ENCODE measurements at places on chromosomes 1 and 21.

DNA sequence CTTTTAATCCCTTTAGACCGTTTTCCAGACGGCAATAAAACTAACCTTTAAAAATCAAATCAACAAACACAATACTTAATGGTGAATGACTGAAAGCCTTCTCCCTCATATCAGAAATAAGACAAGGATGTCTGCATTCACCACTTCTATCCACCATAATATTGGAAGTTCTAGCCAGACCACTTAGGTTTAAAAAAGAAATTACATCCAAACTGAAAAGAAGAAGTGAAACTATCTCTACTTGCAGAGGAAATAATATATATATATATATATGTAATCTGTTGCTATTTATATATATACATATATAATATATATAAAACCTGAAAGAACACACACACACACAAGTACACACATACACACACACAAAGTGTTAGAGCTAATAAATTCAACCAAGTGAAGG lies 100.4 kb downstream of the BRINP3 start:
- DNase-seq, result no peak

DNA sequence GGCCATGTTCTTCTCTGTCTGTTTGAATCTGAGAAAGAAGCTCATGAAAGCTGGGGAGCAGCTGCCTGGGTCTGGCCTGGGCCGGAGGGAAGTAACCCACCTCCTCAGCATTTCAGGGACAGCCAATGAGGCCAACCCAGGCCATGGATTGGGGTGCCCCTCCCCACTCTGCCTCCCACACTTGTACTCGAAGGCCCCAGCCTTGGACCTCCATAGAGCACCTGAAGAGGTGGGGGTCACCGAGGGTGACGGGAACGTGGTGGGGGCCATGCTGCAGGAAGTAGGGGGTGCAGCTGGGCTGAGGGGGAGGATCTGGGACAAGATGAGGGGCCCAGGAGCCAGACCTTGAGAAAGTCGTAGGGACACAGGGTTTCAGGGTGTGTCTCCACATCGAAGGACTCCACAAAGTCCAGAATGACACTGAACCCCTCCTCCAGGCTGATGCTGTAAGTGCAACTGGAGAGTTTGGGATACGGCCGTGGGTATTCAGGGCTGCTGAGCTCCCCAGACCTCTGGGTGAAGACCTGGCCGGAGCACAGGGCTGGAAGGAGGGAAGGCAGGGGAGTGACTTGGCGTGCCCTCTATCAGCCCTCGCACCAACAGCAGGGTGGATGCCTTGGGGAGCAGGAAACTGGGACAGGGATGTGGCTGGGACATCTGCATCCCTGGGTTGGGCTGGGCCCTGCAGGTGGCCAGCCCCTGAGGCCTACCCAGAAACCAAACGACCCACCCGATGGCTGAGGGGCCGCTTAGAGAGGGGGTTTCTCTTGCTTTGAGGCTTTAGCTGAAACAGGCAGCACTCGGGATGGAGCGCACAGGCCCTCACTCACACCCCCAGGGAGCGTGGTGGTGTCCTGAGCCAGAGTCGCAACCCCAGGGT lies 3.8 kb downstream of the MASP2 start:
- DNase-seq, result no peak

DNA sequence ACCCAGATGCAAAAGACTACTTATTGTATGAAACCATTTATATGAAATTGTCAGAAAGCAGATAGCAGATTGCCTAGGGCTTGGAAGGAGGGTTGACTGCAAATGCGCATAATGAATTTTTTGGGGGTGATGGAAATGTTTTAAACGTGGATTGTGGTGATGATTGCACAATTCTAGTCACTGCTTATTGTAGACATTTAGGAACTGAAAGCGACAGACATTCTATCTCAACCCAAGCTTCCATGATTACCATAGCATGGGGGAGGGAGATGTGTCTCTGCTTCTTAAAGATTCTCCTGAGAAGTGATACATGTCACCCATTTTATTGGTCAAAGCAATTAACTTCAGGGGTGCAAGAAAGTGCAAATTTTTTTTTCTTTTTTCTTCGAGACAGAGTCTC lies 2.8 kb upstream of the MTF2 start:
- DNase-seq, result no peak

- DNase-seq, result no peak
Observed at GRCh38 chr1:242770366-242770765, 245.9 kb upstream of the PLD5 start.

DNA sequence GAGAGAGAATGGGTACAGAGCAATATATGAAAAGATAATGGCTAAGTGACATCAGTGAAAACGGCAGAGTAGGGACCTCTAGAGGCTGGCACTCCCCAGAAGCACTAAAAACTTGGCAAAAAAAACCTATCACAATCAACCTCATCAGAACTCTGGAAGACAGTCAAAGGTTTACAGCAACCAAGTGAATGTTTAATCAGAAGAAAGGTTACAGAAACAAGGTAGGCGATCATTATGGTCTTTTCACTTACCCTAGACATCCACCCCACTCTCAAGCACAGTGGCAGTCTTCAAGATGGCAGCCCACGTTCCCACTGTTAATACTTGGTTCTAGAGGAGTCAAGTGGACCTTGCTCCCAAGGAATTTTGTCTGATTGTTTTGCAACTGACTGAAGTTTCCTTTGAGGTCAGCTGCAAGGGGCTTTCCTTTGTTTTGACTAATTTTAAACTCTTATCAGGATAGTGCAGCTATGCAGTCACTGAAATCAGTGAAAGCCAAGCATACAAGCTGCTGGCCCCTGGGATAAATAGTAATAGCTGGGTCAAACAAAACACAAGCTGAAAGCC lies 7.2 kb downstream of the KIFAP3 start:
- DNase-seq, result no peak

- peak; percentile 38 for DNase-seq
Observed at GRCh38 chr1:12059722-12060464, 3.2 kb upstream of the TNFRSF8 start.

GRCh38 chr1:36911561-36912364 lies 122.6 kb downstream of the GRIK3 start:
- no peak for DNase-seq

GRCh38 chr21:33334191-33334590 lies 9.4 kb downstream of the IFNAR1 start:
- DNase-seq, result no peak

- DNase-seq, result no peak
Observed at GRCh38 chr1:67542747-67543146, 112.5 kb upstream of the SERBP1 start.

DNA sequence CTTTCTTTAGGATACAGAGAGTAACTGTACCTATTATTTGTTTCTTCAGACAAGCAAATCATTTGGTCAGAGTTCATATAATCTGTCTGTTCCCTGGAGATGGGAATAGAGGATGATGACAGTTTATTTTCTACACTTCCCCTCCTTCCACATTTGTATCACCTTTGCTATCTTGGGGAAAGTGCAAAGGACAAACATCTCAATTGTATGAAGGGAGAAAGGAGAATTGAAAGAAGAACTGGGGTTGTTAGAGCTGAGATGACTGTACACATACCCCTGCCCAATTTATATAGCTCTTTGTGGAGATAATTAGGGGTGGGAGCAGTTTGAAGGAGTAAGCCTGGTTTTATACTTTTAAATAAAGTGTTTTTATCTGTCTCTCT lies 14.0 kb downstream of the POLR3GL start:
- no peak for DNase-seq

DNA sequence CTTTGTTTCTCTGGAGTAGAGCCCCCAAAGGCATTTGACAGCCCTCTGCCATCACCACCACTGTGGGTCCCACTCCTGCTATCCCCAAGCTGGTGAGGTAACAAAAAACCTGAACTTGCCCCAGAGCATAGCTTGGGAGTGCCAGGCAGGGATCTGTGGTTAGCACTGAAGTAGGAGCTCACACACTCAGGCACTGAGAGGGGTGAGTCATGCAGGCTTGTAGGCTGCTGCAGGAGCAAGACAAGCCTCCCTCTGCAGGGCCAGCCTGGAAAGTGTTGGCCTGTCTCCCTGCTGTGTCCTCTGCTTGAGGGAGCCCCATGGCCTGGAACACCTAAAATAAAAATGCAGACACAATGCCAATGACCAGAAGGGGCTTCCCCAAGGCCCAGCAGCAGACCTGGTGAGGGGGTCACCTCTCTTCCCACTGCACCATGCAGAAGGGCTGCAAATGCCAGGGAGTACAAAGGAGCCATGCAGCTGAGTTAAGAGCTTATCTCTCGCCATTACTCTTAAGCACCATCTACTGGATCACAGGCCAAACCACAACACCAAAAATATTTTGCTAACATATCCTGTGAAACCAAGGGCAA lies 108.9 kb upstream of the POGK start:
- DNase-seq, result no peak

DNA sequence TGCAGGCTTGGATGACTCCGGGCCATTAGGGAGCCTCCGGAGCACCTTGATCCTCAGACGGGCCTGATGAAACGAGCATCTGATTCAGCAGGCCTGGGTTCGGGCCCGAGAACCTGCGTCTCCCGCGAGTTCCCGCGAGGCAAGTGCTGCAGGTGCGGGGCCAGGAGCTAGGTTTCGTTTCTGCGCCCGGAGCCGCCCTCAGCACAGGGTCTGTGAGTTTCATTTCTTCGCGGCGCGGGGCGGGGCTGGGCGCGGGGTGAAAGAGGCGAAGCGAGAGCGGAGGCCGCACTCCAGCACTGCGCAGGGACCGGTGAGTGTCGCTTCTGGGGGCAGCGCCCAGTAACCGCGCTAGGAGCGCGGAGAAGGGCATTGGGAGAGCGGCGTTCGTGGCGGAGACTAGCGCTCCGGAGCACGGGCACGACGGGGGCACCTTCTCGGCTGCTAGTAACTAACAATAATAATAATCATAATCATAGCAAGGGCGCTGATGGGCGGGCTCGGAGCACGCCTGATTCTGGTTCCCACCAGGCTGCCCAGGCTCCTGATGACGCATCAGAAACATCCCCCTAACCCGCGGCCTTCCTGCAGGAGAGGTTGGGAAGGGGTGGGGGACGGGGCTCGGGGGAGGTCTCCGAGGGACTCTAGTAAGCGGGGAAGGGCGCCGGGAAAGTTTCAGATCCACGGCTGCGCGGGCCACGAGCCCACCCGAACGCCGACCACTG lies at the start of gene MX1:
Gene MX1 (plus strand): TSS at position 286 of the 722 bp plus-strand sequence. CDS start 5,832 bp downstream, outside the sequence.
- peak; percentile 82 for DNase-seq

DNA sequence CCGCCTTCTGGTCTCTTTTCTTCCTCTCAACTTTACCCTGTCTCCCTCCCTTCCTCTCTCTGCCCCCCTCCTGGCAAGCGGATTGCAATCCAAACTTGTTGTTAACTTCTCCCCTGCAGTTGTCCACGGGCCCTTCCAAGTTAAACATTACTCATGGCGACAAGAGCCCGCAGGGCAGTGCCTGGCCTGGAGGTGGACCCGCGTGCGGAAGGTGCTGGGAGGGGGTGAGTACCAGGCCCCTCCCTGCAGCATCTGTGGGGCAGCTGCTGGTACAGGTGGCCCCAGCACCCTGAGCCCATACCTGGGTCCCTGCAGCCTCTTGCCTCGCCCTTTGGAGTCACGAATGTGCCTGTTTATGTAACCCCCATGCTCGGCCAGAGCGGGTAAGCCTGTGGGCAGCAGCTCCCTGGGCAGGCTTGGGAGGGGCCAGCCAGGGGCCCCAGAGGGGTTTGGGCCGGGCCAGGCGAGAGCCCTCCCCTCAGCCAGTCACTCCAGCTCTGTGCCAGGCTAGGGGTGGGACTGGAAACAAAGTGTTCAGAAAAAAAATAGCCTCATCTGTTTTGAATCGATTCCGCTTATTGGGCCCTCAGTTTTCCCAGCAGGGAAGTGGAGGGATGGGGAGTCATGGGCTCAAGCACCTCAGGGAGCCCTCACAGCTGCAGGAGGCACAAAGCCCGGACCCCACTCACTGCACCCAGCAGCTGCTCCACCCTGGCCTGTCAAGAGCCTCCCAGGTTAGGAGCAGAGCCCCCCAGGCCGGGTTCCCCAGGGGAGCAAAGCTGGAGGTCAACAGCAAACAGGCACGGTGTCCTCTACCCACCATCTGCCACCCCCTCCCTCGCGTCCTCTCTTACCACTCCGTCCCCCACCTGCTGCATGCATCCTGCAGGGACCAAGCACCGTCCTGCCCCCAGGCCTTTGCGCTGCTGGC lies 14.0 kb upstream of the FAAP20 start:
- no peak for DNase-seq

DNA sequence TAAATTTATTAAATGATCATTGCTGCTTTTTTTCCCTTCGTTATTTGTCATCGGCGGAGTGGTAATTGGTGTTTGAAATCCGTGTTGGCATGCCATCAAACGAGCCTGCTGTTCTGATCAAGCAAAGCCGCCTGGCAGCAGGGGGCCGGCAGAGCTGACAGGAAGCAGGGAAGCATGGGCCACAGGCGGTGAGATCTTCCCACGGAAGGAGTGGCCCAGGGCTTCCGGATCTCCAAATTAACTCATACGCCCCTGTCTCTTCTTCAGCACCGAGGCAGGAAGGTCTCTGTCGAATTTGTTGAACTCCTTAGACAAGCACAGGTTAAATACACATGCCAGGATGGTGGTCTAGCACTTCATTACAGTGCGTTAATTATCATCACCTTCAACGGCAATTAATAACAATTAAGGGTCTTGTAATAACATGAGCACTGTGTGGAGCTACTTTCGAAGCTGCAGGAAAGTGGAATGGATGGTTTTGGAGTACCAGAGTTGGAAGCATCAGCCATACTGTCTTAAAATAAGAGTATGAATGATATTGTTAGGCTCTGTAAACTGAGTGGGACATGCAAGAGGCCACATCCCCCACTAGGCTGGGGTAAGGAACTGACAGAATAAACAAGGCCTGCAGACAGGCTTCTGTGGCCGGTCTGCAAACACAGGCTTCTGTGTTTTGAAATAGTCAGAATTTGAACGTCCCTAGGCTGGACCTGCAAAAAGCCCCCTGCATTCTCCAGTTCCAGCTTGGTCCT lies 199.4 kb upstream of the DAB1 start:
- DNase-seq, result no peak

DNA sequence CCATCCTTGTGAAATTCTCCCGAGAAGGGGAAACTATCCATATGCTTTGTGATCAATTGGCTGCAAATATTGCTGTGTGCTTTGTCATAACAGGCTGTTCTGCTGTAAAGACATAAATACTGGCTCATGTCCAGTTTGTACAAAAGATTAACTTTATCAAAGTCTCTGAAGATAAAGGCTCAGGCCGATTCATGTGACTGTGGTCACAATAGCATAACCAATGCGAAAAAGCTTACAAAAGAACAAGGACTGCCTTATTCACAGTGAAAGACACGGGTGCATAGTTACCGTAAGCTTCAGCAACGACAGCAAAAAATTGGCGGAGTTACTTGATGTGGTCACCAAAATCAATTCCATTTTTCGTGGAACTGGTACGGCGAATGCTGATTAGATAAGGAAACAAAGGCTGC lies 173.6 kb upstream of the CHRM3 start:
- no peak for DNase-seq

GRCh38 chr1:32303997-32304622 lies 12.2 kb downstream of the HDAC1 start:
- DNase-seq, result no peak

DNA sequence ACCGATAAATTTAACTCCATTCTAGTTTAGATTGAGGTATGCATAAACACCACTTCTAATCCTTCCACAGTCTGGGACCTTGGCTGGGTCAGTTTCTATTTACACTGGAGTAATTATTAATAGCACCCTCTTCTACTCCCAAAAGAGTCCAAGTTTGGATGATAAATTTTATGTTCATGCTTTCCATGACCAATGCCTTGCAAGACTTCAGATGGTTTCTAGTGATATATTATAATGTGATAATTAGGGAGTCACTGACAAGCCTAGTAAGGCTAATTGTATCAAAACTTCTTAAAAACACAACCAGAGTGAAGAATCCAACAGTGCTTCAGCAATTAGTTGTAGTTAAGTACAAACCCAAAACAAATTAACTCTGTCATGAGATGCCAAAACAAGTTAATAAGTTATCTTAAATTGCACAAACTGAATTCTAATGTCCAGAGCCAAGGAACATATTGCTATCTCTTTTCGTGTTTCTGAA lies 489.6 kb downstream of the TTLL7 start:
- DNase-seq, result no peak

GRCh38 chr1:97270508-97271307 lies 549.1 kb downstream of the PTBP2 start:
- no peak for DNase-seq
